ENCODE measurements at places on chromosomes 2 and 18.

GRCh38 chr2:162545254-162545653 is 201.3 kb downstream of the GCA start:
- DNase-seq = no peak

DNA sequence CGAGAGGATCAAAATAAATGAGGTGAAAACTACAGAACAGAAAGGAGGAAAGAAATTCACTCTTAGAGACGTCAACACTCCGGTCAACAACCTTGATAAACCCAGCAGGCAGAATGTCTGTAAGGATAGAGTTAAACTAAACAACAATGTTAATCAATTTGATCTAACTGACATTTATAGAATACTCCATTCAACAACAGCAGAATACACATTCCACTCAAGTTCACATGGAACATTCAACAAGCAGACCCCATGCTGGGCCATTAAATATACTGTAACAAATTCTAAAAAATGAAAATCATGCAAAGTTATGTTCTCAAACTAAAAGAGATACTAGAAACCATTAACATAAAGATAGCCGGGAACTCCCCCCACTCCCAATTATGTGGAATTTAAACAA is 41.8 kb downstream of the FAM210A start:
- no peak for DNase-seq

- DNase-seq = no peak
Observed at GRCh38 chr2:10775021-10775780, 37.4 kb downstream of the PDIA6 start.

GRCh38 chr2:19256121-19256601 is 102.3 kb downstream of the OSR1 start:
- DNase-seq = no peak

DNA sequence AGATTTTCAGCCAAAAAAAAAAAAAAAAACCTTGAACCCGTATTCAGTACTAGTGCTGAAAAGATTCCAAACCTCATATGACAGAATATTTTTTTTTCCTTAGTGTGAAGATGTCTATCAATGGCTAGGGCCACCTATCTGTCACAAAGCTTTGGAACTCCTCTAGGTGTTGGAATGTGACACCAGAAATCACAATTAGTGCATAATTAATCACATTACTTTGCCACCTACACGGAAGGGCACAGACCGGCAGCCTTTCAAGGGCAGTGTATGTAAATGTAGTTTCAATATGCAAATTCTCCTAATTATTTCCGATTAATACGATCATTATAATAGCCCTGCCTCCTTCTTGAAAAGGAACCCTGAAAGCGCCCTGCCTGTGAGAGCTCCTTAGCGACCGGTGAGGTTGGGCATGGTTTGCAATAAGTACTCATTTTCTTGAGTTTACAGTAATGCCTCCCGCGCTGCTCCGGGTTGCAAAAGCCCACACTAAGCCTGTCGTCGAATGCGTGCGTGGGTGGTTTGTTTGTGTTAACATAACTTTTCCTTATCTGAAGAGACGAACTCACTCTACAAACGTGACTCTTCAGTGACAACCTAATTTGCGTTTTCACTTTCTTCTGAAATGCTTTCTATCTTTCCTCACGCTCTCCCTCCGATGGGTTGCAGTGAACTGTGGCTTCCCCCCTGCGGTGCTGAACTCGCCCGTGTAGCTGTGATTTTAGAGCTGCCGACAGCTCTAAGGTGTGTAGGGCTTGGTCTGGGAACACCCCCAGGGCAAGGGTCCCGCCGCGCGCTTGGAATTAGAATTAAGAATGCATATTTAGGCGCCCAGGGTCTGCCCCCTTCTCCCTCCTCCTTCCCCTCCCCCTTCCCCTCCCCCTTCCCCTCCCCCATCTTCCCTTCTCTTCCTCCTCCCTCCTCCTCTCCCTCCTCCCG is 765 bp upstream of the ID2 start:
- peak; percentile 68 for DNase-seq

All from CD4-positive, alpha-beta T cell treated with Interleukin-2 at 100 ng/mL for 4 hours (primary cell).